Smooth muscle cell of trachea (primary cell): ENCODE measurements at places on chromosomes 11 and 22. TPM values are rescaled to one million over a fixed set of nuclear protein-coding genes. Genes with fewer than 3 reads are reported as not detected.

Gene TEAD1
- 111 and 120 TPM in 2 replicates for total RNA-seq

Gene LMO2
- total RNA-seq: not detected in 2 replicates

Gene LRRC51
- total RNA-seq: 6.4 and 8.1 TPM in 2 replicates

Gene FERMT3
- total RNA-seq: 1.8 and 6.0 TPM in 2 replicates

Gene SCN3B
- total RNA-seq: under 0.01 TPM in 1 of 2 replicates, not detected in the other
